ENCODE measurements at places on chromosomes 12 and 14.

GRCh38 chr14:50882932-50883826 is 11.3 kb downstream of the ABHD12B start:
- DNase-seq, result no peak

GRCh38 chr12:114400925-114401324 is 5.0 kb downstream of the TBX5 start:
- no peak for DNase-seq

DNA sequence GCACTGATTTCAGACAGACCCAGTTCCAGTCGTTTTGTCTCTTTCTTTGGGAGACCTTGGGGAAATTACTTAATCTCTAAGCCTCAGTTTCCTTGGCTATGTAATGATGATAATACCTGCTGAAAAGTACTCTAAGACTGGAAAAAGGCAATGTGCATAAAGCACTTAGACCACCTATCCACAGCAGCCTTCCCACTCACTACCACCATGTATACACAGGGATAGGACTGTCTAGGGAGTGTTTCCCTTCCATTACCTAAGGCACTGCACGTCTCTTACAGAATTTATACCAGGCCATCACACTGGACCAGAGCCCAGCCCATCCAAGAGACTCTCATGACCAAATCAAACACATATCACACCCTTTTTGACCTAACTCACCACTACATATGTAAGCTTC is 6.3 kb downstream of the RPS29 start:
- DNase-seq, result no peak

- no peak for DNase-seq
These were observed 83.3 kb downstream of the PLEKHG7 start for GRCh38 chr12:92786045-92786444.

- no peak for DNase-seq
These were observed 13.8 kb downstream of the BICD1 start for GRCh38 chr12:32120419-32120818.

DNA sequence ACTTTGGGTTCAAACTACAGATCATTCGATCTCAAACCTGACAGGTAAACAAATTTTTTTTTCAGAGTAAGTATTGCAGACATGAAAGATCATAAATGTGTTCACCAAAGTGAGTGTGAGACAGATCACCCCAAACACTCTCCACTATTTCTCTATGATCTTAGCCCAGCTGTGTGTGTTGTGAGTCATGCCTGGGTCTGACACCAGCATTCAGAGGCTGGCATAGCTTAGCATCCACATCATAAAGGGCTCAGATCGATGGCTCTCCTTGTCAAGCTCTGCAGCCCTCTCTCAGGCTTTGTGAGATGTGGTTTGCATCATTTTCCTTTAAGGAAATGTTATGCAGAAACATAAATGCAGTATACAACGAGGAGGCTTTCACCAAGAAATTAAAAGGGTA is 164.9 kb downstream of the ETV6 start:
- no peak for DNase-seq

DNA sequence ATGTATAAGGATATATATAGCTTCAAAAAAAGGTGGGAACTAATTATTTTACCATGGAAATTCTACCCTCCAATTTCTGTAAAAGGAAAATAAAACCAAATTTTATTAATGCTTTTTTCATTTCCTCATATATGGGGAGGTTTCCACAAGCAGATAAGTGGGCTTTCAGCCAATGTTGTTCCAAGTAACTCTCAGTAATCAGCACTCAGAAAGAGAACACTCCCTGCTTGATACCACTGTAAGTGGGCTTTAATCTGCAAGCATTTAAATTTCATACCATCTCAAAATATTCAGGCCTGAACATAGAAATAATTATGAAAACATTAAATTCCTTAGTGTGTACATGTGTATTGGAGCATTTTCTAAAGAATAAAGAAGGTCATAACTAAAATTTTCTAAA is 827.6 kb downstream of the C12orf50 start:
- DNase-seq, result no peak

GRCh38 chr12:91272461-91273063 is 89.9 kb upstream of the DCN start:
- DNase-seq, result no peak

GRCh38 chr12:55720894-55721444 is 776 bp downstream of the RDH5 start:
- DNase-seq, result no peak

- DNase-seq, result no peak
These were observed 85.6 kb downstream of the CCDC92 start for GRCh38 chr12:123886931-123887582.
